Activated naive CD4-positive, alpha-beta T cell treated with anti-CD3 and anti-CD28 coated beads, Interleukin-2, amount 10 ng/mL, durations not matched to agents 7 days and 5 days (primary cell): ENCODE measurements at places on chromosomes 7 and 10.

GRCh38 chr10:27805180-27805579 is 59.6 kb upstream of the MKX start:
- H3K4me3 ChIP-seq, result no peak overlapping the region
- no peak for DNase-seq
- H3K27ac ChIP-seq, result no peak overlapping the region
- peaks cover 24% of the 10 kb centered on the region for H3K27me3 ChIP-seq

DNA sequence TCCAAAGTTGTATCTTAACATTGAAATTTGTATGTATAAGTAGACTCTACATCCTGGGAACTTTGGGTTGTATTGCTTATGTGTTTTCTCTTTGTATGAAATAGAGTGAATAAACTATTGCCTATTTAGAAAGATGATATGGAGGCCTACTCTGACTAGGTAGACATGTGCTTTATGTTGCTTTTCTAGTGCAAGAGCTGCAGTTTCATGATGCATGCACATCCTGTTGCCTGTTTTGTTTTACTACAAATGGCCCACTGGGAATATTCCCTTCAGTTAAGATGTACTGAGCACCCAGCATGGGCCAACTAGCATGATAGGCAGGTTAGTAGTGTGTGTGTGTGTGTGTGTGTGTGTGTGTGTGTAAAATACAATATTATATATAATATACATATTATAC is 282.1 kb upstream of the LRGUK start:
- no peak for DNase-seq
- H3K27ac ChIP-seq, result no peak overlapping the region
- H3K4me3 ChIP-seq, result no peak overlapping the region
- no peaks in the 10 kb centered on the region for H3K27me3 ChIP-seq
- no peaks in the 10 kb centered on the region for H3K4me1 ChIP-seq
- no peaks in the 10 kb centered on the region for H3K36me3 ChIP-seq

GRCh38 chr7:139603896-139604295 is 80.4 kb downstream of the CLEC2L start:
- no peaks in the 10 kb centered on the region for H3K4me1 ChIP-seq
- no peak overlapping the region for H3K4me3 ChIP-seq
- H3K27ac ChIP-seq, result no peak overlapping the region
- H3K36me3 ChIP-seq, result peaks cover 13% of the 10 kb centered on the region

DNA sequence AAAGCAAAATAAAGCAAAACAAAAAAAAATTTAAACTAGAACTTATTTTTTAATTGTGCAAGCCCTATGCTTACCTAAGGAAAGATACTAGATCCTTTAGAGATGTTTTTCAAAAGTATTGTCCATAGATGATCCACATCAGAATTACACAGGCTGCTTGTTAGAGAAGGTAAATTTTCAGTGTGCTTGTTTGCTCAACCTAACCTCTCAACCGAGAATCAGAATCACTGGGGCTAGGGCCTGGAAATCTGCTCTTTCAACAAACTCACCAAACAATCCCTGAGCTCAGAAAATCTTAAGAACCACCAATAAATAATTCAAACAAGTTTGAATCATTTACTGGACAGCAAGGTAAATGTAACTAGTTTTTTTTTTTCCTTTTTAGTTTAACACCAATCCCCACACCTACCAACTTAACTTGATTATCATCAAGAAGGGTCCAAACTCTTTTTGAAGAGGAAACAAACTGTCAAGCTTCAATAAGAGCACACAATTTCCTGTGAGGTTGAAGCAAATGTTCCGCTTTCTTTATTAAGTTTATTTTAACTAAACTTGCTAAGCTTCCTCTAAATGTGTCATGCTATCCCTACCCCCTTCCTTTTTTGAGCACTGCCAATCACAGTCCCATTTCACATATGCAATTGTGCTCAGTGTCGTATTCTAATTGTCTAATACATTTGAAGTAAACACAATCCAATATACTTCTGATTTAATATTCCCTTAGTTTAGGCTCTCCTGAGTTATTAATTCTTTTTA is 7.4 kb upstream of the TSPAN33 start:
- DNase-seq, result no peak
- no peak overlapping the region for H3K4me3 ChIP-seq
- peaks cover 26% of the 10 kb centered on the region for H3K4me1 ChIP-seq
- H3K36me3 ChIP-seq, result no peaks in the 10 kb centered on the region
- peaks cover 5% of the 10 kb centered on the region for H3K27me3 ChIP-seq

DNA sequence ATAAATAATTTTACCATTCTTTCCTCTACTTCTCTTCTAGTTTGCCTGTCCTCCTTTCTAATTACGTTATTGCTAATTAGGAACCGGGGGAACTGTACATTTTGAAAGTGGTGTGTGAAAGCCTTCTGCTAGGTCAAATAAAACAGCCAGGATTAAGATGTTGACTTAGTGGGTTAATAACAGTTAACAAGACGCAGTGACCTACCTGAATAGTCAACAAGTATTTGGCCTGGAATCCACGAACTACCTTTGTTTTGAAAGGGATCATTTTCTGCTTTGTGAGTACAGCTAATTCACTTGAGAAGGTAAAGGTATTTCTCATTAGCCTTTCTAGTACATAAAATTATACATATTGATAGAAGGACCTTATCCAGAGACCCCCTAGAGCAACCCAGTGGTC is 139.9 kb downstream of the COL28A1 start:
- H3K27ac ChIP-seq, result no peak overlapping the region
- H3K4me3 ChIP-seq, result no peak overlapping the region
- DNase-seq, result no peak
- no peaks in the 10 kb centered on the region for H3K4me1 ChIP-seq
- no peaks in the 10 kb centered on the region for H3K36me3 ChIP-seq

DNA sequence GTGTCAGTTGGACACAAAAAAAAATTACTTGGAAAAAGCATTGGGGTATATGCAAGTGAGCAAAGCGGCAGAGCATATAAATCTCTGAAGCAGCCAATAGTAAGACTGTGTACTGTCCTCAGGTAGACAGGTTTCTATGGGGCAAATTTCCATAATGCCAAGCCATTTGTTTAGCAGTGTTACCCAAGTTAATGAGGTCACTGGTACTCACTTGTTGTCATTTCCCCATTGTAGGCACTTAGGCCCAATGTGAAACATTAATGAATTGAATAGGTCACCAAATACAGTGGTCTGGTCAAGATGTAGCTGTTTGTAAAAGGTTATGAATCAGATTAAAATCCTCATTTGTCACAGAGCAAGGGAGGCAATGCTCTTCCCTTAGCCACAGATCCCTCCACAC is 27.5 kb downstream of the HOXA1 start:
- no peaks in the 10 kb centered on the region for H3K27me3 ChIP-seq
- no peaks in the 10 kb centered on the region for H3K4me1 ChIP-seq
- H3K4me3 ChIP-seq, result no peak overlapping the region
- H3K36me3 ChIP-seq, result no peaks in the 10 kb centered on the region

DNA sequence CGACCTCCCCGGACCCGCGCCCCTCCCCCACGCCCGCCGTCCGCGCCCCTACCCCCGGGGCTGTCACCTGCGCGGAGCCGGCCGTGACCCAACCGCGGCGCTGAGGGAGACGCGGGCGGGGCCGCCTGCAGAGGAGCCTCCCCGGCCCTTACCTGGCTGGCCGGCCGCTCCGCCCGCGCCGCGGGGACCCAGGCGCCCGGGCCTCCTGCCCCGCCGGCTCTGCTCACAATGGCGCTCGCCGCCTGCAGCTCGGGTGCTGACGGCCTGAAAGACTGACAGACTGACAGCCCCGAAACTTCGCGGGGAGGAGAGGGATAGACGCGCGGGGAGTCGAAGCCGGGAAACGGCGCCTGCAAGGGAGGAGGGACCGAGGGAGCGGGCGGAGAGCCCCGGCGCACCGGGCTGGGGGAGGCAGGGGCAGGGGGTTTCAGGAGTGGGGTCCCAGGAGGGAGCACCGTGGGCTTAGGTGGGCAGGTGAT is 393 bp downstream of the ZNF467 start:
- peak; percentile 58 for DNase-seq
- peaks cover 8% of the 10 kb centered on the region for H3K4me1 ChIP-seq
- H3K27ac ChIP-seq, result no peak overlapping the region
- peak overlapping the region; percentile 72 for H3K4me3 ChIP-seq
